ENCODE measurements at places on chromosomes 7 and 10.

DNA sequence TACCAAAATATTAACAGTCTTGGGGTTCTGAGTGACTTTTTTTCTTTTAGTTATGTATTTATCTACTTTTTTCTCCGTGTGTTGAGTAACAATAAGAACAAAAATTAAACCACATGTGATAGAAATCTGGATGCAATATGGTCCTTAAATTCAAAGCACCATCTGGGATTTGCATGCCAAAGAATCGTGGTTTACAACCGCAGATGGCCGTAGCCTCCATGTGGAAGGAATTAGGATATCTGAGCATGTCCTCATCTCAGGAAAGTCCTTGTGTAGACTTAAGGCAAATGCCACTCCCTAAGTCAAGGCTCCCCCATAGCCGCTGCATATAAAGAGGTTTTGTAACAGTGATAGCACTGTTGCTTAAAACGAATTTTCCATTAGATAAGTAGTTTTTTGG, 304.0 kb downstream of the ZEB1 start:
- no peak for DNase-seq
- no peak overlapping the region for H3K4me3 ChIP-seq
- H3K4me1 ChIP-seq: peaks cover 15% of the 10 kb centered on the region
- no peaks in the 10 kb centered on the region for H3K36me3 ChIP-seq
- H3K27me3 ChIP-seq: no peaks in the 10 kb centered on the region
- no peak overlapping the region for H3K27ac ChIP-seq

DNA sequence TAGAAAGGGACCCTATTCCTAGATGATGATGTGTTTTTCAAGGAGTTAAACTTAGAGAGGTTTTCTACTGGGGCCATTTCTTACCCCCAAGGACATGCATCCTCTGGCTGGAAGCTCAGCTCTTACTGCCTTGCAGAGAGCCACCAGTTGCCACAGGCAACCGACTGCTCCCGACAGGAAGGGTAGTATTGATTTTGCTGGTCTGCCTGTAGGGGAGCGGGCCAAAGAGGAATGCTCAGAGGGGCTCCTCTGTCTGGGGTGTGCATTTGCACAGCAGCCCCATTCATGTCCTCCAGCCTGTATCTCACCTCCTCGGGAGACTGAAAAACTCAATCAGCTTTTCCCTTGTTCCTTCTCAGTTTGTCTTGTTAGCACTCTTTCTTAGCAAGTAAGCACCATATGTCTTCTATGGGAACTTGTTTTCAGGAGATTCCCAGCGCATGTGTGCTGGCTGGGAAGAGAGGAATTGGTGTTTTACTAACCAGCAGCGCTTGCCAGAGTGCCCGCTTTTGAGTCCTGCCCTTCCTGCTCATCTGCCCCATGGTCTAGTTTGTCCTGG, 739.0 kb upstream of the GALNT17 start:
- H3K4me1 ChIP-seq: peaks cover 7% of the 10 kb centered on the region
- peak; percentile 80 for DNase-seq
- H3K36me3 ChIP-seq: no peaks in the 10 kb centered on the region
- H3K4me3 ChIP-seq: no peak overlapping the region
- H3K27me3 ChIP-seq: no peaks in the 10 kb centered on the region
- no peak overlapping the region for H3K27ac ChIP-seq

GRCh38 chr10:96922978-96923948, 91.2 kb downstream of the LCOR start:
- H3K36me3 ChIP-seq: peaks cover 5% of the 10 kb centered on the region
- no peaks in the 10 kb centered on the region for H3K27me3 ChIP-seq
- H3K4me3 ChIP-seq: no peak overlapping the region

GRCh38 chr10:96411716-96412320, 53.0 kb upstream of the OPALIN start:
- H3K27ac ChIP-seq: no peak overlapping the region
- peaks cover 15% of the 10 kb centered on the region for H3K4me1 ChIP-seq
- peaks cover 3% of the 10 kb centered on the region for H3K27me3 ChIP-seq
- no peak overlapping the region for H3K4me3 ChIP-seq
- peaks cover 2% of the 10 kb centered on the region for H3K36me3 ChIP-seq

GRCh38 chr10:108465871-108466641, 1301.5 kb upstream of the SORCS1 start:
- peaks cover 3% of the 10 kb centered on the region for H3K27me3 ChIP-seq
- H3K4me1 ChIP-seq: peaks cover 4% of the 10 kb centered on the region
- no peak for DNase-seq
- no peak overlapping the region for H3K27ac ChIP-seq

GRCh38 chr7:52830801-52831200, 204.6 kb upstream of the POM121L12 start:
- no peak overlapping the region for H3K27ac ChIP-seq
- H3K4me3 ChIP-seq: no peak overlapping the region
- H3K4me1 ChIP-seq: no peaks in the 10 kb centered on the region
- no peak for DNase-seq
- H3K27me3 ChIP-seq: no peaks in the 10 kb centered on the region

- H3K4me1 ChIP-seq: no peaks in the 10 kb centered on the region
- DNase-seq: no peak
- H3K27me3 ChIP-seq: no peaks in the 10 kb centered on the region
- H3K27ac ChIP-seq: no peak overlapping the region
- no peaks in the 10 kb centered on the region for H3K36me3 ChIP-seq
These were observed 140.0 kb downstream of the ZNF365 start for GRCh38 chr10:62514079-62514693.

- peaks cover 83% of the 10 kb centered on the region for H3K36me3 ChIP-seq
- DNase-seq: no peak
- no peak overlapping the region for H3K4me3 ChIP-seq
- H3K4me1 ChIP-seq: no peaks in the 10 kb centered on the region
These were observed 7.5 kb downstream of the ZNF282 start for GRCh38 chr7:149202831-149203231.

- no peak overlapping the region for H3K4me3 ChIP-seq
- no peak overlapping the region for H3K27ac ChIP-seq
- H3K4me1 ChIP-seq: no peaks in the 10 kb centered on the region
These were observed 76.9 kb downstream of the CYP51A1 start for GRCh38 chr7:92057375-92057774.

All from spinal cord (tissue), 10 donors.